ENCODE measurements at places on chromosomes 1 and 21.

DNA sequence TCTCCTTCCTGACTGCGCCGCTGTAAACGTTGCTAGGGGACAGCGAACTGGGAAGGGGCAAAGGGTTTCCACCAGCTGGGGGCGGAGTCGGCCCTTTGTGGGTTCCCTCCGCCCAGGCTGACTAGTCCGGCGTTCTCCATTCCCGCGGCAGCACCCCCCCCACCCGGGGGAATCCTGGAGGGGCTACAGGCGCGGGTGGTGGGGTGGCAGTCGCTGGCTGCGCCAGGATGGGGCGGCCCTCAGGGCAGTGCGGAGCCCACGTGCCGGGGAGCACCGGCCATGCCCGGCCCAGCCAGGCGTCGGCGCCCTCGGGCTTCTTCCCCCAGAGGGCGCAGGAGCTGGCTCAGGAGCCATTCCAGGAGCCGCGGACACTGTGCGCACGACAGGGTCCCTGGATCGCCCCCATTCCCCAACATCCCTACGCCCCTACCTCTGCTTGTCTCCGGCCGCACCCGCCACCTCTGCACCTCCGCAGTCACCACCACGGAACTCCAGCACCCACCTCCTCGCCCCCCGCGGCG is 476 bp downstream of the BATF3 start:
- peak; percentile 85 for DNase-seq

GRCh38 chr1:43509007-43509739 is 21.5 kb upstream of the PTPRF start:
- DNase-seq = no peak

DNA sequence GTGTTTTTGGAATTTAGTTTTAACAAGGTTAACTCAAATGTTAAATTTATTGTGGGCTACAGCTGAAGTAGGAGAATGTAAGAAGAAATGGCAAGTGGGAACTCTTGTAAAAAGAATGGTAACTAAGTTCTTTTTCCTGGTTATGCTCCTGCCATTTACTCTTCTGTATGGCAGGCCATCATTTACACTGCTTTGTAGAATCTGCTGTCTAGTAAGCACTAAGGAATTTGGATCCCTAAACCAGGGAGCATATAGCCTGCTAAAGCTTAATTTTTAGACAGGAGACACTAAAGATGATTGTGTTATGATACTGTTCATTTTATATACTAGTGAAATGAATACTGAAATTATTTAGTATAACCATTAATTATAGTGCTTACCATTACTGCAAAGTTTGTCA is 85.3 kb downstream of the CAMTA1 start:
- DNase-seq = no peak

DNA sequence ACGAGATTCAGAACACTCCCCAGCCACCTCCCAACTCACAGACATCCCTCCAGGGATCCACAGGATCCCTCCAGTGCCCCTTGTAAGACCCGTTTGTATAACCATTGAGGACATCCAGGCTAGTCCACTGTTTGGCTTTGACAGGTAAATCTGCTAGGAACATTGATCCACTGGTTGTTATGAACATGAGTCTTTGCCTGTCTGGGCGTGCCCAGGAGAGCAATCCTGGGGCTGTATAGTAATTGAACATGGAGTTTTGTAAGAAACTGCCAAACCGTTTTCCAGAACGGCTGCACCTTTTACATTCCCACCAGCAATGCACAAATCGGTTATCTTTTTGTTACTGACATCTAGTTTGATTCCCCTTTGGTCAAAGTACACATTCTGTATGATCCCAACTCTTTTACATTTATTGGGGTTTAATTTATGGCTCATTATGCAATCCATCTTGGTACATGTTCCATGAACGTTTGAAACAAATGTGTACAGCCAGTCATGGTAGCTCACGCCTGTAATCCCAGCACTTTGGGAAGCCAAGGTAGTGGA is 88.7 kb downstream of the WDR4 start:
- DNase-seq = no peak

GRCh38 chr21:44049606-44050005 is 37.5 kb downstream of the TRAPPC10 start:
- DNase-seq = no peak

DNA sequence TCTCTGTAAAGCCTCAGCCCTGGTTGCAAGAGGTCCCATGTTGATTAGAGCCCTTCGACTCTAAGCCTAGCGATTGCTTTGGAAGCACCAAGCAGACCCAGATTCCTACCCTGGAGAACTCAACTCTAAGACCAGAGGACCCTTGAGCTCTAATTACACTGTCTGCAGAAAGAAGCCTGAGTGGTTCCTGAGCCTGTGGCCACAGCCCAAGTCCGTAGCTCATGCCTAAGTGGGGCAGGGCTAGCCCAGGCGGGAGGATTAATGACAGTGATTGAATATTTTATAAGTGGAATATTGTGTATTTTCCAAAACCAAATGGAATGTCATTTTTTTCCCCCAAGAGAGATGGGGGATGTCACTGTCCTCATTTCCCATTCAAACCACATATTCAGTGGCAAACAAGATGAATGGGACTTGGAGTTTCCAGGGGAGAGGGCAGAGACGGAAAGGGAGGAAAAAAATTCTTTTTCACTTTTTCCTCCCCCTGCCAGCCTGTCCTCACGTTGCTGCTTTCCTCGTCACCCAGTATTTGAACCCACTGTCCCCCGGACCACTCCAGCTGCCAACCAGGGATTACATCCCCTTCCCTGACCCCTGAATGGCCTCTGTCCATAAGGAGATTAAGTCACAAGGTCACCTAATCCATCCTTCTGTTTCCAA is 79.6 kb upstream of the CTTNBP2NL start:
- no peak for DNase-seq

DNA sequence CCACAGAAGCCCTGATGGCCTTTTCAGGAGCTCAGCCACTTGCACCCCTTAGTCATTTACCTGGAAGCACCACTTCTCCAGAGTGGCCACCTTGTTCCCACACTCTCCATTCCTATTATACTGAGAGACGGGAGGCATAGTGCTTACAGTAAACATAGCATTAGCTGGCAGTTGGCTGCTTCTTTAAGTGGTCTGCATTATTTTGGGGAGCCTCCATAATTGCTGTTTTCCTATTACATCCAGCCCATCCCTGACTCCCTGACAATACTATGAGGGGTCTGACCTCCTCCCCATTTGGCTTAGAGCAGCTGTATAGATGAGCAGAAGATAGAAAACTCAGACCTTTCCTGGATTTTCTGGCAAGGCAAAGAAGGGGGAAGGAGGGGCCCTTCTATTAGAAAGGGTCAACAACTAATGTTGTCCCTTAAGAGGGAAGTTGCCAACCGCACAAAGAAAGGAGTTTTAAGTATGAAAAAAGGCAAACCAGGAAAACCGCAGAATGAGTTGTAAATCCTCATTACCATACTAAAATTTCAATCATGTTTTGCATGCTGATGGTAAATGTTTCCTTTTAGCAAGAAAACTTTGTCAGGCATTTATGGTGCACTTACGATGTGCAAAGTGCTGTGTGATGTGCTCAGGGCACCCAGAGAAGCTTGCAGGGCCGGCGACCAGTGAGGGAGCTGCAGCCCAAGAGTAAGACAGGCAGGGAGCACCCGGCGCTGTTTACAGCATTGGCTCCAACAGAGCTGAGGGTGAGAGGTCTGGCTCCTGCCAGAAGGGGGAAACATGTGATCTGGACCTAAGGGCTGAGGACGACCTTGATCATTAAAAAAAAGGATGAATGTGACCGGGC is 167.3 kb downstream of the ZZZ3 start:
- no peak for DNase-seq

GRCh38 chr1:193629875-193630274 is 443.5 kb upstream of the B3GALT2 start:
- no peak for DNase-seq

GRCh38 chr1:6329396-6329795 is 64.2 kb downstream of the ACOT7 start:
- no peak for DNase-seq

DNA sequence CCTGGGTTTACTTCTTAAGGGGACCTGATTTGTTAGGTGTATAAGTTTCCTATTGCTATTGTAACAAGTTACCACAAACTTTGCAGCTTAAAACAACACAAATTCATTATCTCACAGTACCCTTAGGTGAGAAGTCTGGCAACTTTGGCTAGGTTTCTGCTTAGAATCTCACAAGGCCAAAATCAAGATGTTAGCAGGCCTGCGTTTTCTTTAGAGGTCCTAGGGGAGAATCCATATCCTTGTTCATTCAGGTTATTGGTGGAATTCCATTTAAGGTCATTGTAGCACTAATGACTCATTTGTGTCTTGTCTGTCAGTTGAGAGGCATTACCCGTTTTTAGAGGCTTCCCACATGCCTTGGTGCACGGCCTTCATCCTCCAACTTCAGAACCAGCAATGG is 8.2 kb upstream of the SH2D1B start:
- no peak for DNase-seq

- no peak for DNase-seq
These were observed 92.3 kb upstream of the ESRRG start for GRCh38 chr1:216815260-216816131.

DNA sequence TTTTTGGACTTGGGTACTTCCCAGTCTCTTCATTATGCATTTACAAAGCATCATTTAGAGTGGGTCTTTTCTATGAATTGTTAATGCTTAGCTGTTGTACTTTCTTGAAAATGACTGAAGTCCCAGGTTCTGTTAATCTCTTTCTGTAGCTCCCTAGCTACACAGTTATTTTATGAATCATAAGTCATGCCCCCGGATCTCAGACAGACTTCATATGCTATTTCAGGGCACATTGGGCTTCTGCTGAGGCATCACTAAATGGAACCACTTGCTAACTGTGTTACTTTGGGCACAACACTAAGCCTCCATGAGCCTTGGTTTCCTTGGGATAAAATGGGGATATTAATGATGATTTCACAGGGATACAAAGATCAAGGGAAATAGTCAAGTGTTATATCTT is 55.5 kb upstream of the RBM15 start:
- DNase-seq = no peak

GRCh38 chr1:33397994-33398393 is 32.9 kb downstream of the PHC2 start:
- no peak for DNase-seq

DNA sequence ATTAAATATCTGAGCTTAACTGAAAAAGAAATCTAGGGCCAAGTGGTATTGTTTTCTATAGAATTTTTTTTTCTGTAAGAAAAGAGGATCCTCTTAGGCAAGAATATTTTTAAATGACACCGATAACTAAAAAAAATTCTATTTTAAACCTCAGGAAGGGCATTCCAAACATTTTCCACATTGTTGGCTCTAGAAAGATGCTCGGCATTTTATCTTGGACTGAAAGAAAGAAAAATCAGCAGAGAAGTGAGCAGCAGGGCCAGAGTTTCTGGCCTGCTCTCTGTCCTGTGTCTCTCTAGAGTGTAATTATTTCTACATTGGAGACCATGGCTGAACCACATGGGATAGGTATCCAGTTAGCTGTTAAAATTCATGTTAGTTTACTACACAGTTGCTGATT is 192.5 kb upstream of the GREM2 start:
- no peak for DNase-seq

- no peak for DNase-seq
These were observed 52.8 kb upstream of the ZBTB40 start for GRCh38 chr1:22398656-22399420.

- no peak for DNase-seq
These were observed 108.3 kb downstream of the FMN2 start for GRCh38 chr1:240199758-240200645.

- DNase-seq = no peak
These were observed 9.8 kb downstream of the C8A start for GRCh38 chr1:56864430-56864829.

GRCh38 chr1:36285443-36286101 is 20.6 kb upstream of the SH3D21 start:
- no peak for DNase-seq

DNA sequence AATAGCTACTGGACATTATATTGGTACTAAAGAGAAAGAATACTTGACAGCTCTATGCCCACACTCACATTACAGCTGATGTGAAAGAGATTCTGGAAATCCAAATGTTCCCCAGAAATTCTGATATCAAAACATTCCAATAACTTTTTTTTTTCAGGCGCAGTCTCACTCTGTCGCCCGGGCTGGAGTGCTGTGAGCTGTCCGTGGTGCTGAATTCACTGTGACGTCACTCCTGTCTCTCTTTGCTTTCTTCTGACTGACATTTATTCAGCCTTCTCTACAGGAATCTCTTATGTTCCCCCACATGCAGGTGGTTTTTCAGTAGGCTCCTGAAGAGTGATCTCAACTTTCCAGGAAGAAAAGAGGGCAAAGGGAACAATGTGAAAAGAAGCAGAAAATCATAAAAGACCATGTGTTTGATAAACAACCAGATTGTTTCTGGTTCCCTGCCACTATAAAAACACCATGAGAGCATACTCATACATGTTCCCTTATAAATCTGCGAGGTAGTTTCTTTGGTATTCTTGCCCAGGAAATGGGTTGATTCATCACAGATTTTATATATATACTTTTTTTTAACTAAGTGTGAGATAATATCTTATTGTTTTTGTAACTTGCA is 6.2 kb downstream of the S100A7A start:
- peak; percentile 88 for DNase-seq

GRCh38 chr1:33367485-33368405 is 46.8 kb upstream of the A3GALT2 start:
- DNase-seq = peak; percentile 95

- peak; percentile 28 for DNase-seq
These were observed 6.6 kb upstream of the TFF3 start for GRCh38 chr21:42321845-42322244.

DNA sequence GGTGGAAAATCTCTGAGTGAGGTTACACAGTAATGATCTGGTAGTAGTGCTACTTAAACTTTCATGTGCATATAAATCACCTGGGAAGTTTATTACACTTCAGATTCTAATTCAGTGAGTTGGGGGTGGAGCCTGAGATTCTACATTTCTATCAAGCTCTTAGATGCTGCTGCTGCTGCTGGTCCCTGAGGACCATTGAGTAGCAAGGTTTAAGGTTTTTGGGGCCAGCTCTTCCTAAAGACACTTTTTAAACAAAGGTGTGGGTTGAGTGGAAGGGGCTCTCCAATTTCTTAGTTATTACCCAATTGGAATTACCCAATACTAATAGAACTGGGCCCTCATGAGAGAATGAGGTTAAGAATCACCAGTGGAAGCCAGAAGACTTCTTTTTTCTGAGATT is 29.5 kb downstream of the KCNA3 start:
- DNase-seq = no peak

GRCh38 chr1:97204468-97204867 is 482.9 kb downstream of the PTBP2 start:
- no peak for DNase-seq

DNA sequence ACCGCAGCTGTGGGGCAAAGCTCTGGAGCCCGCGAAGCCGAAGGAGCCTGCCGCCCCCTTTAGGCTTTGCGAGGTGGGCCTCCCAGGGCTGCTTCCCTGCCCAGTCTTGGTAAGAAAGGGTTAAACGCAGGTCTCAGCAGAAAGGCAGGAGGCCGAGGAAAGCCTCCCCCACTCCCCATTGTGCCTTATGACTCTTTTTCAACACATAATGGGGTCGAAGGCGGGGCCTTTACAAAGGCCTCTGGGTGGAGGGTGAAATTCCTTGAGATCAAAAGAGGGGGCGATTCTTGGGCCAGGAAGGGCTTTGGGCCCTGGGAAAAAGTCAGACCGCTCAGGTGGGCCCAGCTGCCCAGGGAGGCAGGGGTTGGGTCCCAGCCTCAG is 880 bp downstream of the ALPL start:
- DNase-seq = no peak

GRCh38 chr21:29633756-29634155 is 306.0 kb downstream of the GRIK1 start:
- DNase-seq = no peak

Data from activated CD8-positive, alpha-beta memory T cell treated with anti-CD3 and anti-CD28 coated beads, Interleukin-2, amount 50 U/mL, for 48 hours (primary cell).